ENCODE measurements at places on chromosomes 12 and 14. TPM values are rescaled to one million over a fixed set of nuclear protein-coding genes. Genes with fewer than 3 reads are reported as not detected.

CLEC2D gene
- total RNA-seq, result 31.4 TPM

LUM gene
- 122 TPM for total RNA-seq

RNF31 gene
- 52.1 TPM for total RNA-seq

LTBP2 gene
- total RNA-seq, result 93.3 TPM

DNA sequence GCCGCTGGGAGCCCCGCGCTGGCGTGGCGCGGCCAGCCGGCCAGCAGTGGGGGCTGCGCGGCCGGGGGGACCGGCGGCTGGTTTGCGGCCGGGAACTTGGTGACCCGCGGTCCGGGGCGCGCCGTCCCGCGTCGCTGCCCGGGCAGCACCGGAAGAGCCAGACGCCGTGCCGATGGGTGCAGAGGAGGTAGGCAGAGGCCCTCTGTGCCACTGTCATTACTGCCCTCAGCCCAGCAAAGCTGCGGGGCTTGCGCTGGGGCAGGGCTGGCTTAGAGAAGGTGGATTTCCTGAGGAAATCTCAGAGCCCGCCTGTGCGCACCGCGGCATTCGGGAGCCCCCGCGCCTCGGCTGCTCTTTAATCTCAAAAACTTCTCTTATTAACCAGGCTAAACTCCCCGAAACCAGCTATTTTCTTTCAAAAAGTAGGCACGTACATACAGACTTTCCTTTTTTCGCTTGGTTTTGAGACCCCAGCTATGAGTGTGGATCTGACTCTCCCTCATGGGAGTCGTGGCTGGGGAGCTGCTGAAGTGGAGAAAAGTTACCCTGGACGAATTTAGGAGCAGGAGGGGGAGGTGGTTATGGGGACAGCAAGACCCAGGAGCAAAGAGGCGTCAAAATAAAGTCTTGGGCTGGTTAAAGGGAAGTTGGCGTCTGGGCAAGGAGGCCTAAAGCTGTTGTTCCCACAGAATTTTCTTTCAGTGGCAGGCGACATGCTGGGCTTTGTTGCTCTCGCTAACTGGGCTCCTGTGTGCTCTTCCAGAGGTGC is 802 bp downstream of the SUSD6 start:
- peak overlapping the region; percentile 84 for H3K4me3 ChIP-seq
- H3K27me3 ChIP-seq, result no peaks in the 10 kb centered on the region
- H3K4me1 ChIP-seq, result peaks cover 50% of the 10 kb centered on the region

DNA sequence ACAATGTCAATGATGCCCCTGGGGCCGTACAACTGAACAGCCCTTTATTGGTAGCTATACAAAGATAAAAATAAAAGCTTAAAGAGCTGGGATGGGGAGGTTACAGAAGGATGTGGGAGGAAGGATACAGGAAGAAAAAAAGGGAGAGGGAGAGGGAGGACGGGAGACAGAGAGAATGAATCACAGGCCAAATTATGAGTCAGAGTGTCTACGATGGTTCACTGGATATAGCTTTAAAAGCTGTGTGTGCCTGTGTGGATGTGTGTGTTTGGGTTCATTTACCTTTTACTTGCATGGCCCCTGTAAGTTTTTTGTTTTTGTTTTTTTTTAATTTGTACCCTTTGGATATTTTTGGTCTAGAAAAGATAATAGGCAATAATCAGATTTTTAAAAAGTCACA is 111.9 kb downstream of the CCDC60 start:
- DNase-seq, result no peak
- no peaks in the 10 kb centered on the region for H3K4me1 ChIP-seq
- no peak overlapping the region for H3K27ac ChIP-seq
- H3K4me3 ChIP-seq, result no peak overlapping the region

DNA sequence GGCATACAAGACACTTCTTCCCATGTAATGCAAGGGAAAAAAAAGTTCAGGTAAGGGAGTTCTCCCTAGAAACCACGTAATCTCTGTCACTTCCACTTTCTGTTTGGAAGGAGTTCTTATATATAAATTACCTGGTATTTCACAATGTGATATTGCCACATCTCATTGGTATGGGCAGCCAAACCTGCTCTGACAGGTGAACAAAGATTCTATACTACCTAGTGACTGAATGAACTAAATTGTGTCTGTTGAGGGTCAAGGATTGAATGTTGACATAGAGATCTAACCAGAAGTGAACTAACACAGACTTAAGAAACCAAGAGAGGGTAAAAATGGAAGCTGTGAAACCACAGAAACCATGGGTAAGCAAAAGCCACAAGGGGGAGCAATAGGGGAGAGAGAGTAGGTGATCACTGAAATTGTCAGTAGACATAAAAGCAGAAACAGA is 161.3 kb downstream of the RPL10L start:
- no peaks in the 10 kb centered on the region for H3K4me1 ChIP-seq
- H3K27me3 ChIP-seq, result no peaks in the 10 kb centered on the region
- no peaks in the 10 kb centered on the region for H3K36me3 ChIP-seq

GRCh38 chr14:55715889-55716288 is 135.9 kb downstream of the KTN1 start:
- no peaks in the 10 kb centered on the region for H3K27me3 ChIP-seq
- H3K36me3 ChIP-seq, result no peaks in the 10 kb centered on the region
- H3K4me1 ChIP-seq, result no peaks in the 10 kb centered on the region

- H3K27ac ChIP-seq, result no peak overlapping the region
- no peaks in the 10 kb centered on the region for H3K27me3 ChIP-seq
- H3K4me1 ChIP-seq, result no peaks in the 10 kb centered on the region
- DNase-seq, result no peak
- H3K36me3 ChIP-seq, result no peaks in the 10 kb centered on the region
- H3K4me3 ChIP-seq, result no peak overlapping the region
Observed at GRCh38 chr12:27913999-27914614, 58.4 kb downstream of the PTHLH start.

DNA sequence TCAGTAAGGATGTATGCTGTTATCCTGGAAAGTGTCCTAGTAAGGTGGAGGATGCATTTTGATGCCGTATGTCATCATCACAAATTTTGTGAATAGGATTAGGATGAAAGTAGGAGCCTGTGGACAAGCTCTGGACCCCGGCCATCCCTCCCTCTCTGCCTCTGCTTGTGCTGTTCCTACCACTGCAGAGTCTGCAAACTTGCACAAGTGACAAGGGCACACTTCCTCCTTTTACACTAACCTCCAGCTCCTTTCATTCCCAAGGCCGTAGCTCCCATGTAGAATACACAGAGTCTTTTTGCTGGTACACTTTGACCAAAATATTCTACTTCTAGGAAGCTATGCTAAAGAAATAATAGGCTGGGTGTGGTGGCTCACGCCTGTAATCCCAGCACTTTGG is 13.3 kb upstream of the TMCC3 start:
- no peaks in the 10 kb centered on the region for H3K36me3 ChIP-seq
- no peak for DNase-seq
- H3K27ac ChIP-seq, result no peak overlapping the region
- no peak overlapping the region for H3K4me3 ChIP-seq

GRCh38 chr14:58821421-58821820 is 183.7 kb downstream of the DACT1 start:
- no peaks in the 10 kb centered on the region for H3K27me3 ChIP-seq
- no peak overlapping the region for H3K4me3 ChIP-seq
- H3K4me1 ChIP-seq, result no peaks in the 10 kb centered on the region
- H3K27ac ChIP-seq, result no peak overlapping the region
- DNase-seq, result no peak
- H3K36me3 ChIP-seq, result no peaks in the 10 kb centered on the region

DNA sequence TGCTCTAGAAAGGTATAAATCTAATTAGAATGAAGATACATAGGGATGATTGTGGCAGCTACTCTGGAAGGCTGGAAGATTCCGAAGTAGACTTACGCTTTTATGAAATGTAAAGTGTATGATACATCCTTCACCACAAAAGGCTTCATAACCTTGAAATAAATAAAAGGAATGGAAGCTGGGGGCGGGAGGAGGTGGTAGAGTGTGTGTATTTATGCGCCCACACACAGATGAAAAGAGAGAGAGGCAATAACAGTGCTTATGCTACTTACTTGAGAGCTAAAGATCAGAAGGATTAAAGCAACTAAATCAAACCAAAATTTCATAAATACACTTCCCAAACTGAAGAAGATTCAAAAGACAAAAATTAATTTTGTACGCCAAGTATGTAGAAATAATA is 30.4 kb downstream of the CBX5 start:
- no peaks in the 10 kb centered on the region for H3K4me1 ChIP-seq
- no peak overlapping the region for H3K4me3 ChIP-seq
- no peak for DNase-seq
- no peaks in the 10 kb centered on the region for H3K27me3 ChIP-seq
- H3K27ac ChIP-seq, result no peak overlapping the region

DNA sequence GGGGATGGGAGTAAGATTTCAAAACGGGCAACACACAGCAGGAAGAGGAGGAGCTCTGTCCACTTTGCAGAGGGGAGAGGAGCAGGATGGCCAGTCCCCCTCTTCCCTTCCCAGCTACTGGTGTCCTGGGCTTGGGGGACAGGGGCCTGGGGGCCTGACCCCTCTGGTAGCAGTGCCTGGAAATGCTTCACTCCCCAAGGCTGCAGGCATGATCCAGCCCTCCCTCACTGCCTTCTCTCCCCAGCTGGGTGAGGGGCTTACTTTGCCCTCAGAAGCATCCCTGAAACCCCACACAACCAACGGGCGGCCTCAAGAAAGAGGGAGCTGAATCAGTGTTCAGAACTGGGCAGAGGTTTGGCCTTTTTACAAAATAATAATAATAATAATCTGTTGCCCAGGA is 279.5 kb downstream of the DPF3 start:
- H3K27me3 ChIP-seq, result no peaks in the 10 kb centered on the region
- no peak overlapping the region for H3K4me3 ChIP-seq
- no peaks in the 10 kb centered on the region for H3K36me3 ChIP-seq
- DNase-seq, result no peak
- no peak overlapping the region for H3K27ac ChIP-seq
- peaks cover 9% of the 10 kb centered on the region for H3K4me1 ChIP-seq

DNA sequence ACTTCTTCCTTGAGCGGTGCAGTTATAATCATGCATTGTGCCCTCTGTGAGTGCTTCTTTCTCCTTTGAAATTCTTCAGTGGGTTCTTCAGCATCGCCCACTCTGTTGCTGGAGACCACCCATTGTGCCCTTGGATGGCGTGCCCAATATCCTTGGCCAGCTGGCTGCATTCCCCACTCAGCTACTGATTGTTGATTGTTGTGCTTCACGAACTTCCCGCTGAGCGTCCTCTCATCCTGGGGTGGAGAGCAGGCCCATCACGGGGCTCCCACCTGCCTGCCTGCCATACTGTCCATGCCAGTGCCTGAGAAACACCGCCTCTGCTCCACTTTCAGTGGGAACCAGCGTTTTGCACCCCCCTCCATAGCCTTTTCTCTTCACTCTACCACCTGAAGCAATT is 8.6 kb upstream of the SSTR1 start:
- DNase-seq, result no peak
- H3K27me3 ChIP-seq, result no peaks in the 10 kb centered on the region
- no peaks in the 10 kb centered on the region for H3K36me3 ChIP-seq

GRCh38 chr14:61678975-61679374 is 16.3 kb upstream of the HIF1A start:
- no peaks in the 10 kb centered on the region for H3K4me1 ChIP-seq
- H3K27me3 ChIP-seq, result no peaks in the 10 kb centered on the region
- H3K36me3 ChIP-seq, result no peaks in the 10 kb centered on the region
- DNase-seq, result no peak
- no peak overlapping the region for H3K27ac ChIP-seq

DNA sequence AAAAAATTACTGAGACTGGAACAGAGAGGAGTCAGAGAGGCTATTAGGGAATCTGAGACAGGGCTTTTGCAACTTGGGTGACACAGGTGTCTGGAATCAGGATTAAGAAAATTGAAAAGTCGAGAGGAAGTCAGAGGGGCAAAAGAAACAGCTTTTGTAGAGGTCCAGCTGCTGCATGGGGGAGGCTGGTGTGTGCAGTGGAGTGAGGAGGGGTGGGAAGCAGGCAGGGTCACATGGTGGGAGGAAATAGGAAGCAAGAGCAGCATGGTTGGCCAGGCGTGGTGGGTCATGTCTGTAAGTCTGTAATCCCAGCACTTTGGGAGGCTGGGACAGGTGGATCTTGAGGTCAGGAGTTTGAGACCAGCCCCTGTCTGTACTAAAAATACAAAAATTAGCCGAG is 69.7 kb upstream of the VRK1 start:
- no peak overlapping the region for H3K4me3 ChIP-seq
- H3K27ac ChIP-seq, result no peak overlapping the region
- no peak for DNase-seq
- no peaks in the 10 kb centered on the region for H3K4me1 ChIP-seq

DNA sequence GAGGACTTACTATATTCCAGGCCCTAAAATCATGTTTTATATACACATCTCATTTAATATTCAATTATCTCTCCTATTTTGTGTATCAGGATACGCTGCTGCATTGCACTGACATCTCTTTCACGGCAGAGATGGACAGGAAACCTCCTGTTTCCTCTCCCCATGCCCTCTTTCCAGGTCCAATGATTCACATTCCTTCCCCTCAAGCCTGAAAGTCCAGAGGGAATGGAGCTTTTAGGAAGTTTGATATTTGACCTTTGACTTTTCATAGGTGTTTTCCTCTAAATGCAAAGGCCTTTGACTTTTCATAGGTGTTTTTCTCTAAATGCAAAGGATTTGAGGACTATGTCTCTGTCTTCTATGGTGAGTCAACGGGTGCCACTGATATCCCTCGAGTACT is 89.5 kb downstream of the STON2 start:
- no peak overlapping the region for H3K4me3 ChIP-seq
- H3K27me3 ChIP-seq, result no peaks in the 10 kb centered on the region
- no peaks in the 10 kb centered on the region for H3K36me3 ChIP-seq
- no peak overlapping the region for H3K27ac ChIP-seq
- H3K4me1 ChIP-seq, result peaks cover 10% of the 10 kb centered on the region
- no peak for DNase-seq

DNA sequence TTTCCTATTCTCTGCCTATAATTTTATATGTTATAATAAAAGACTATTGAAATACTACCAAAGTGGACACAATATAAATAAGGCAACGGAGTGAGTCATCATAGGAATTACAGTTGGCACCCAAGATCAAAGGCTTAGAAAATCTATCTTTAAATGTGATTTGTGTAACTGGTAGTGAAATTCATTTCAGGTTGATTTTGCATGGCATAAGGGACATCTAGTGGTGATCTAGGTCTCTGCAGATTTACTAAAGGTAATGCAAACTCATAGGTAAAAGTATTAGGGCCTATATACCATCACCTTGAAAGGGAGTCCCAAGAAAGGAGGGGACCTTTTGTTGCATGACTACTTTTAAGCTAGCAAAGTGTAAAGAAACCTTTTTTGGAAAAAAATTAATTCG is 527.2 kb downstream of the NRXN3 start:
- H3K27me3 ChIP-seq, result no peaks in the 10 kb centered on the region
- no peak for DNase-seq
- no peak overlapping the region for H3K4me3 ChIP-seq
- no peak overlapping the region for H3K27ac ChIP-seq

Measured in upper lobe of left lung (tissue), 6 donors.